Stimulated activated CD4-positive, alpha-beta T cell treated with anti-CD3 and anti-CD28 coated beads, TNF-alpha, amount 100 ng/mL, for 24 hours (primary cell): ENCODE measurements at places on chromosomes 2 and 18.

GRCh38 chr2:3535467-3535793 lies 16.1 kb upstream of the ADI1 start:
- DNase-seq, result no peak

DNA sequence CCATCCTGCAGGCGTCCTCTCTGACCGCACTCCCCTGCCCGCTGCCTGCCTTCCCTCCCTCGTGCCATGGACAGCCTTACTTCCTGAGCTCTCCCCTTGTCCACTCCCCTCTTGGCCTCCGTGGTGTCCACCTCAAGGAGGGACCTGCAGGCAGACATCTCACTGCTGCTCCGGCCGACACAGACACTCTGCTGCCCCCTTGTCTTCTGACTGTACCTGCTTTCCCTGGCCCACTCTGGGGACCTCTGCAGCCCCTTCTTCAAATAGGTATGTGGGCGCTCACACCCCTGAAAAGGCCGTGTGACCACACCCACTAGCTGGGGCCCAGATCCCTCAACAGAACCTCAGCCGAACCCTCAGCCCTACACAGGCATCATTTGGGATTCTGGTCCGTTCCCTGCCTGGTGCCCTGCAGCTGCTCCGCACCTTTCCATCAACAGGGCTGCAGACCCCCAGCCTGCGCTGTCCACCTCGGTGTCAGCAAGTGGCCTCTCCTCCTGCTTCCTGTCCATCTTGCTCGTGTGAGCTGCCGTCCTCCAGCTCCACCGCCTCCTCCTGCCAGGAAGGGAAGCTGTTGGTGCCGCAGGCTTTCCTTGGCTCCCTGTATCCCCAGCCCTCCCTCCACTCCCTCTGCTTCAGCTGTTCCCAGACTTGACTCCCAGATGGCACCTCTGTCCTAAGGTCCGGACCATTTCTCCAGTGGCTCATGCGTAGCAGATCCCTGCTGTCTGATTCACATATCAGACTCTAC lies 94.1 kb downstream of the KLHL29 start:
- no peak for DNase-seq

DNA sequence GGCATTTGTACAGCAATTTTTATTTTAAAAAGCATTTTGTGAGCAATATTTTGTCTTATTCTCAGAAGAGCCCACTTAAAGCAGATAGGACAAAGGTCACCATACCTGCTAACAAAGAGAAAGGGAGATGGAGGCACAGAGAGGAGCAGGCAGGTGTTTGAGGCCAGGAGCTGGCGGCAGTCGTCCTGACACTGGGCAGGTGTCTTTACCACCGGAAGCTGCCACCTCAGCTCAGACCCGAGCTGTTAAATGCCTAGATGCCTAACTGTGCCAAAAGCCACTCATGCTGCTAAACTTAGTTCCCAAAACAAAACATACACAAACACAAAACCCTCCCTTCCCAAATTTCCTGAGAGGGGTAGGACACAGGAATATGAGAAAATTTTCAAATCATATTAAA lies 120.9 kb downstream of the CNTNAP5 start:
- DNase-seq, result no peak

- DNase-seq, result no peak
These were observed 5.9 kb upstream of the ANKRD39 start for GRCh38 chr2:96863575-96864342.

DNA sequence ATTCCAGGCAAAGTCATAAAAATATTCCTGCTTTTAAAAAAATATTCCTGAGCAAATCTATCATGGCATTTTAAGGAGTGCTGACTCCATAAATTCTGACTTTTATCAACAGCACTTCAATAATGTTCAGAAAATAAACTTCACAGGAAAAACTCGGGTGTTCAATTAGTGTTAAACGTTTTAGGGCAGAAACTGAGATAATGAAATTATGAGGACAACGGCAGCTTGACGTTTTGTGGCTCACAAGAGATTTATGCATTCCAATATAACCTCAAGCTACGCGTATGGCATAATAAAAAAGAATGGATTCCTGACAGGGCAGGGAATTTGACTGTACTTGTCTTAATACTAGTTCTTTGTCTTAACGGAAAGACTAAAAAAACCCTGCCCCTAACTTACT lies 133.2 kb downstream of the ICOS start:
- no peak for DNase-seq

GRCh38 chr18:25058521-25058920 lies 293.4 kb downstream of the ZNF521 start:
- DNase-seq, result no peak

DNA sequence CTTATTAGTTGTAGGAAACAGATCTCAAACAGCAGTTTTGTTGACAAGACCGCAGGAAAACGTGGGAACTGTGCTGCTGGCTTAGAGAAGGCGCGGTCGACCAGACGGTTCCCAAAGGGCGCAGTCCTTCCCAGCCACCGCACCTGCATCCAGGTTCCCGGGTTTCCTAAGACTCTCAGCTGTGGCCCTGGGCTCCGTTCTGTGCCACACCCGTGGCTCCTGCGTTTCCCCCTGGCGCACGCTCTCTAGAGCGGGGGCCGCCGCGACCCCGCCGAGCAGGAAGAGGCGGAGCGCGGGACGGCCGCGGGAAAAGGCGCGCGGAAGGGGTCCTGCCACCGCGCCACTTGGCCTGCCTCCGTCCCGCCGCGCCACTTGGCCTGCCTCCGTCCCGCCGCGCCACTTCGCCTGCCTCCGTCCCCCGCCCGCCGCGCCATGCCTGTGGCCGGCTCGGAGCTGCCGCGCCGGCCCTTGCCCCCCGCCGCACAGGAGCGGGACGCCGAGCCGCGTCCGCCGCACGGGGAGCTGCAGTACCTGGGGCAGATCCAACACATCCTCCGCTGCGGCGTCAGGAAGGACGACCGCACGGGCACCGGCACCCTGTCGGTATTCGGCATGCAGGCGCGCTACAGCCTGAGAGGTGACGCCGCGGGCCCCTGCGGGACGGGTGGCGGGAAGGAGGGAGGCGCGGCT lies at the start of gene TYMS:
Gene TYMS (plus strand): TSS at position 343 of the 690 bp plus-strand sequence. CDS start 90 bp downstream, at position 433.
- DNase-seq, result no peak

DNA sequence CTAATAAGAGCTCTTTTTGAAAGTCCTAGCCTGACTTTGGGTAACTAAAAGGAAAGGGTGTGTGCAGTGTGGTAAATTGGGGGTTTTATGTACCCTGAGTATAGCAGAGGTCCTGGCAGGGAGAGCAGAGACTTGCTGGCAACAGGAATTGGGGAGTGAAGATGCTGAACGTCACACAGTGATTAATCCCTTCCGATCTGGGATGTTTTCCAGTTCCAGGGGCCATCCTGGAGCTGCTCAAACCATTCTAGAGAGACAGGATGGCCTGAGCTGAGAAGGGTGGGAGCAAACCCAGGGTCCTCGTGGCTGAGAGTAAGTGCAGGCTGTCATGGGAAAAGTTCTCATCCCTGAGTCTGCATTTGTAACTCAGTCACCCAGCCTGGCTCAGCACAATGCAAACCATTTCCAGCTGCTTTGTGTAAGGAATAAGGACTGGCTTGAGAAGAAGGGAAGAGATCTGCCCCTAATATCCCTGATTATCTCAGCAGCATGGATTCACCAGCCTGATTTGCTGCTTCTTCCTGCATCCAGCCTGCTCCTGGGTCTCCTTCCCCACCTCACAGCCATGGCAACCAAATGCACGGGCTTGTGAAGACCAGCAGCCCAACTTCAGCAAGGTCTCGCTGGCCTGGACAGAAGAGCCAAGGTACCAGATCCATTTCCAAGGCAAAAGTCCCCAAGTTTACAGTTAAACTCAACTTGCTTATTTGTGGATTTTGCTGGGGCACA lies 47.1 kb upstream of the CELF4 start:
- DNase-seq, result no peak

- no peak for DNase-seq
These were observed 210.3 kb downstream of the CYP26B1 start for GRCh38 chr2:71937396-71937795.

DNA sequence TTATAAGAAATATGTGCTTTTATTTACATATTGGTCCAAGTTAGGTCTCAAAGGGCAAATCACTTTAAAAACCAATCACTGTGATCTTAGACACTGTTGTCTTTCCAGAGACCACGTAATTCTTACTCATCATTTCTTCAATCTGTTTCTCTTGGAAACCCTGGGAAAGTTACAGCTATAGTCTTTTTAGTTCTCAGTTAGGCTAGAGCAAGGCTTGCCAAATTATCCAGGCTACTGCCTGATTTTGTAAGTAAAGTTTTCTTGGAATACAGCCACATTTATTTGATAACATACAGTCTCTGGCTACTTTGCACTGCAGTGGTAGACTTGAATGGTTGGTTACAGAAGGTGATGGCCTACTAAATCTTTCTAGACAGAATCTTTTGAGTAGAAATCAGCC lies 106.0 kb downstream of the KIAA1328 start:
- DNase-seq, result no peak

DNA sequence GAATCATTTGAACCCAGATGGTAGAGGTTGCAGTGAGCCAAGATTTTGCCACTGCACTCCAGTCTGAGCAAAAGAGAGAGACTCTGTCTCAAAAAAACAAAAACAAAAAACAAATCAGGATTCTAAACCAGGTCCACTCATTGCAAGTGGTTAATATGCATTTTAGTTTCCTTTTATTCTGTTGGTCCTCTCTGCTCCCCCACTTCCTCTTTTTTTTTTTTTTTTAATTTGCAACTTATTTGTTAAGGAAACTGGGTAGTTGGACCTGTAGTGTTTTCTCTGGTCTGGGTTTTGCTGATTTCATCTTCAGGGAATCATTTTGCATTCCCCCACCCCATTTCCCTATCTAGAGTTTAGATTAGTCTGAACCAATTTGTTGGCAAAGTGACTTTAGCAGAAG lies 14.0 kb downstream of the FER1L5 start:
- no peak for DNase-seq

GRCh38 chr2:238169048-238169707 lies 10.4 kb downstream of the ERFE start:
- DNase-seq, result no peak

GRCh38 chr2:223203971-223204929 lies 152.3 kb downstream of the KCNE4 start:
- DNase-seq, result no peak

GRCh38 chr18:3012136-3013023 lies 564 bp downstream of the LPIN2 start:
- peak; percentile 11 for DNase-seq

GRCh38 chr2:44200011-44200410 lies 31.3 kb downstream of the PPM1B start:
- DNase-seq, result no peak

GRCh38 chr18:9808295-9809241 lies 77.2 kb upstream of the TXNDC2 start:
- DNase-seq, result no peak

- DNase-seq, result no peak
These were observed 64.8 kb downstream of the BCL2L11 start for GRCh38 chr2:111185361-111186022.

DNA sequence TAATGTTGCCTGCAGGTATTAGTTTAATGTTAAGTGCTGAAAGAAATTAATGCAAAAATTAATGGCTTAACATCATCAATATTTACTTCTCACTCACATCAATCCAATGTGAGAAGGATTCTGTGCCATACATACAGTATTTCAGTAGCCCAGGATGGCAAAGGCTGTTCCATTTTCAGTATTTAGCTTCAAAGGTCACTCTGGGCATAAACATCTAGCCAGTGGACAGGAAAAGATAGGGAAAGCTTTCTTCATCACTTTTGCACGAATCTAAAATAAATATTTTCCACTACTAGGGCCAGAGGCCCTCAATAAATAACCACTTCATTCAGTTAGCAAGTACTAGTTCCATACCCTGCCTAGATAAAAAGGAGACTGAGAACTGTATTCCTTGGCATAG lies 236.3 kb upstream of the VWC2L start:
- no peak for DNase-seq

- DNase-seq, result no peak
These were observed 48.8 kb downstream of the MAP3K20 start for GRCh38 chr2:173124441-173124840.

DNA sequence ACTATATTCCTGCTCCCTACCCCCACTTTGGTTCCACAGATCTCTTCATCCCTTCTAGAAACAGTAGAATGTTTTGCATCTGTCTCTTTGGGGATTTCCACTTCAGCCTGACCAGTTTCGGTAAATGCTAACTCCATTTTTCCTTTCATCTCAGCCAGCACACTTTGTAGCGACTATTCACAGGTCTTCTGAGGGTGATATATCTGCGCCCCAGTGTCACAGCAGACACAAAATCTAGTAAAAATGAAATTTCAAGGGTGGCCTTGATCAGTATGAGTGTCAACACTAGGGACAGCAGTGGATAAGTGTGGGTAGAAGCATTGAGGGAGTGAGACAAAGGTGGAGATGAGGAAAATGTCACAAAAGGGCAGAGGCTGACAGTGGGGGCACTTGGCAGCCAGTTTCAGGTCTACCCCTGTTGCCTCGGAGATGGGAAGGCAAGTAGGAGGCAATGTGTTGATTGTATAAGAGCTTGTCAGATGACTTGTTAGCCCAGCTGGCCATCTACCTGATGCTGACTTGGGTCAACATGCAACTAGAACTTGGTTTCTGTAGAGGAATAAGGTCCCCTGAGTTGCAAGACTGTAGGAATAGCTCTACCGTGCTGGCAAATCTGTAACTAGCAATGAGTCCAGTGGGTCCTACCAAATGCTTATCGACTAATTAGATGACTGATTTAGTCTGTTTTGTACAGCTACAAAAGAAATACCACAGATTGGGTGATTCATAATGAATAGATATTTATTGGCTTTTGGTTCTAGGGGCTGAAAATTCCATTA lies 60.7 kb downstream of the CXCR4 start:
- DNase-seq, result peak; percentile 31

DNA sequence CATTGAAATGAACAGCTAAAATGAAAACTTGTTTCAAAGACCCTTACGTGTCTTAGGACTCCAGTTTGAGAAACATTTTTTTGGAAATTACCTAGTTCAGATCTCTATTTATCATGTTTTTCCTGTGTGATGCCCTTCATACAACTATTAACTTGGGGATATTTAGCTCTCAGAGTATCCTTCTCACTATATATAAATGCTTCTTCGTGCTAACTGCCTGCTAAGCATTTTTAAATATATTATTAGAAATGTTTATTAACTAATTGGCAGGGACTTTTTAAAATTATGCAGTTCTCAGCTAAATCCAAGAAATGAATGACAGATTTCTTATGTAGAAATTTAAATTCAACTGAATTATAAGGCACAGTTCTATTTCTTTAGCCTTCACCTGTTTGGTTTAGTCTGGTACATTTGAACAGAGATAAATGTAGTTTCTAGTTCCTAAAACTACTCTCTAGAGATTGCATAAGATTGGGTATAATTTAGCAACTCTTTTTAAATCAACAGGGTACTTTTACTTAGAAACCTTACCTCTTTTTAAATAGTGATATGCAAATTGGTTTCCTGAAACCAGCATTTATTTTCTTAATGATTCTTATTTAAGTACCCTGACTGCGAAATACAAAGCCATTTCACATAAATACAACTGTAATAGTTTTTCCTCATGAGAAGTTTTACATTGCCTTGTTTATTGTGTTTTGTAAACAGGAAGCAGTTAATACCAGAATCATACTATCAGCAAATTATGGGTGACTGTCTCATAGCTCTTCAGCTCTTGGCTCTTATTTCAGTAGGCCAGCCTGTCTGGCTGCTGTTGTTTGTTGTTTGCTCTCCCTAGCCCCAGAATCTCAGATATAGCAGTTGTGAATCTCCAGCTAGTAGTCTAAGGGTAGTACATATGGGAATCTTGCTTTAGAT lies 140.7 kb downstream of the PTRHD1 start:
- no peak for DNase-seq
